ENCODE measurements at places on chromosomes 1 and 21.

DNA sequence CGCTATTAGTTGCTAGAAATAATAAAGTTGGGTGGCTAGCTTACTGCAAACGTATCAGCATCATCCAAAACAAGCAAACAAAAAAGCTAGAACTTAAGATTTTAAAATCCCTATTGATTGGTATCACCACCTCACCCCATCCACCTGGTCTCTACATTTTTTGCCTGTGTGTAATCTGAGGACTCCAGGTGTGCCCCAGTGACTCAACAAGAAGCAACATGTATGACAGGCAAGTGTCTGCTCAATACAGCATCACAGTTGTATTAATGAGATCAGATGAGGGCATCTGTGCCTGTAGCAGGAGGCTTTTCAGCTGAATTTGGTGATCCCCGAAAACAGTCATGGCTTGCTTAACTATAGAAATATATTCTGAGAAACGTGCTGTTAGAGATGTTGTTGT, 14.6 kb upstream of the PAPPA2 start:
- no peak for DNase-seq

DNA sequence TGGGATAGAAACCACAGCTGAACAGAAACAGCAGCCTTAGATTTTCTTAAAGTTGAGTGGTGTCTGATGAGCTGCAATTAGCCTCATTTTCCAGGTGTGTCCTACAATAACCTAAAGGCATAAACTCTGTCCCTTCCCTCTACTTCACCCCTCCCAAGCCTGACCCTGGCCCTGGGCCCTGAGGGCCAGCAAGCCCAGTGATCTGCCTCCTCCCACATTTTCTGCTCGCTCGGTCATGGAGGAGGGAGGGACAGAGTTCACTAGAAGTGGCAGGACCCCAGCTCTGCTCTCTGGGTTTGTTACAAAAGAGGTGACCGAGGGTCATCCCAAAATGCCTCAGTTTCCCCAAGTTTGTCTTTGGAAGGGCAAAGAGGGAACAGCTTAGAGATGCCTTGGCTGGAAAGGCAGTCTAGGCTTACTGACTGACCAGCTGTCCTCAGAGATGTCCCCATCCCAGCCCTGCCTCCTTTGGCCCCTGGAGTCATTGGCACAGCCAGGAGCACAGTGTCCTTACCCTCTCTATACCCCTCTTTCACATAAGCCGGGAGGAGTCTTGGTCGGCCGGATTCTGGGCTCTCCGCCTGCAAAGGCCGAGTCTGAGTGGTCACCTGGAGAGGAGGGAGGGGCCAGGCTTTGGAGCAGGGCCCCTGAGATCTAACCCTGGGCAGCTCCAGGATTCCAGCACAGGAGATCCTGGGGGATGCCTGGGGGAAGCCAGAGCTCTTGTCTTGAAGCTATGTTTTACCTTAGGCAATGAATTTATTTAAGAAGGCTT, 172.7 kb downstream of the PTPRU start:
- DNase-seq: no peak

- no peak for DNase-seq
These were observed 45.2 kb downstream of the WDR4 start for GRCh38 chr21:42833859-42834725.

GRCh38 chr21:36204980-36205379, 48.4 kb downstream of the DOP1B start:
- DNase-seq: no peak

- DNase-seq: no peak
These were observed 10.9 kb upstream of the PROX1 start for GRCh38 chr1:213976665-213977485.

- no peak for DNase-seq
These were observed 60.7 kb upstream of the ATP2B4 start for GRCh38 chr1:203565981-203566380.

Measured in fibroblast of skin of back (primary cell).